ENCODE measurements at places on chromosomes 13 and 19.

GRCh38 chr13:31015199-31015598, 82.7 kb downstream of the TEX26 start:
- DNase-seq, result no peak

- DNase-seq, result no peak
Measured at GRCh38 chr13:47546391-47547225, 454.5 kb downstream of the SUCLA2 start.

DNA sequence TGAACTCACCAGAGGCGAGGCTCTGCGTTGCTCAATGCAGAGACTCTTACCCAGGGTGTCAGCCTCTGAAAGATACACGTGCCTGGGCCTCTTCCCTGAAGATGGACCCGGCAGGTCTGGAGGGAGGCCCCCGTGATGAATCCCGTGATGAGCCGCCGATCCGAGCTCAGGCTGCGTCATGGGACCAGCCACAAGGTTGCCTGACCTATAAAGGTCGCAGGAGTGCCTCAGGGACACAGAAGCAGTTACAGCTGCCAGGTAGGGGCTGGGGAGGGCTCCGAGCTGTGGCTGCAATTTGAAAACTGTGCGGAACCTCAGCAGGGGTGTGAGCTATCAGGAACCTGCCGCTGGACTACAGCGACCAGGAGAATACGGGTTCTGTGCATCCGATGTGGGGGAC, 10.5 kb upstream of the ATP11A start:
- DNase-seq, result no peak

- no peak for DNase-seq
Measured at GRCh38 chr19:49565261-49565660, 15.1 kb downstream of the NOSIP start.

- no peak for DNase-seq
Measured at GRCh38 chr13:38898481-38898880, 92.2 kb downstream of the STOML3 start.

- no peak for DNase-seq
Measured at GRCh38 chr19:10430505-10431253, 10.3 kb downstream of the PDE4A start.

GRCh38 chr19:49398001-49398615, 10.1 kb downstream of the KASH5 start:
- DNase-seq, result no peak

DNA sequence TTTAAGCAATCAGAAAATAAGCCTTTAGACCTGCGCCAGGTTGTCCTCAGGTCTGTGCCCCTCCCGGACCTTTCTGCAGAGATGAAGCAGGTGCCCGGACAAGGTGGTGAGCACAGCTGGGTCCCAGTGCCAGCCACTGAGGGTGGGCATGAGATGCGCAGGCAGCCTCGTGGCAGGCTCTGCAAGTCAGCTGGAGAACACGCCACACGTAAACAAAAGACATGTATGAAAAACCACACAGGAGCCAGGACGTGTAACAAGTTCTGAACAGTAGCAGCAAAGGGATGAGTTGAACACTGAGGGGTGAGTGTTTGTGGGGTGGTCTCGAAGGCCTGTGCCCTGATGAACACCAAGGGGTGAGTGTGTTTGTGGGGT, 68.8 kb upstream of the MCF2L start:
- no peak for DNase-seq

GRCh38 chr13:106518512-106518911, 16.9 kb downstream of the EFNB2 start:
- no peak for DNase-seq

- DNase-seq, result no peak
Measured at GRCh38 chr19:31290931-31291590, 58.2 kb downstream of the TSHZ3 start.

- no peak for DNase-seq
Measured at GRCh38 chr19:38464421-38465082, 31.1 kb downstream of the RYR1 start.

DNA sequence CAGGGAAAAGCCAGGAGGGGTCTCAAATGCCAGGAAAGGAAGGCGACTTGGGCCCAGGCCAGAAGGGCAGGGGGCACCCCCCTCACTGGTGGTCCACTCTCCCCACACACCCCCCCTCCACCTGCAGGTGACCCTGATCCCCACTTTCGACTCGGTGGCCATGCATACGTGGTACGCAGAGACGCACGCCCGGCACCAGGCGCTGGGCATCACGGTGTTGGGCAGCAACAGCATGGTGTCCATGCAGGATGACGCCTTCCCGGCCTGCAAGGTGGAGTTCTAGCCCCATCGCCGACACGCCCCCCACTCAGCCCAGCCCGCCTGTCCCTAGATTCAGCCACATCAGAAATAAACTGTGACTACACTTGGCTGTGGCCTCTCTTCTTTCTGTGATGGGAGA, 14.9 kb downstream of the MAP1S start:
- DNase-seq, result no peak

GRCh38 chr13:113668491-113668971, 1.5 kb downstream of the GRK1 start:
- no peak for DNase-seq

DNA sequence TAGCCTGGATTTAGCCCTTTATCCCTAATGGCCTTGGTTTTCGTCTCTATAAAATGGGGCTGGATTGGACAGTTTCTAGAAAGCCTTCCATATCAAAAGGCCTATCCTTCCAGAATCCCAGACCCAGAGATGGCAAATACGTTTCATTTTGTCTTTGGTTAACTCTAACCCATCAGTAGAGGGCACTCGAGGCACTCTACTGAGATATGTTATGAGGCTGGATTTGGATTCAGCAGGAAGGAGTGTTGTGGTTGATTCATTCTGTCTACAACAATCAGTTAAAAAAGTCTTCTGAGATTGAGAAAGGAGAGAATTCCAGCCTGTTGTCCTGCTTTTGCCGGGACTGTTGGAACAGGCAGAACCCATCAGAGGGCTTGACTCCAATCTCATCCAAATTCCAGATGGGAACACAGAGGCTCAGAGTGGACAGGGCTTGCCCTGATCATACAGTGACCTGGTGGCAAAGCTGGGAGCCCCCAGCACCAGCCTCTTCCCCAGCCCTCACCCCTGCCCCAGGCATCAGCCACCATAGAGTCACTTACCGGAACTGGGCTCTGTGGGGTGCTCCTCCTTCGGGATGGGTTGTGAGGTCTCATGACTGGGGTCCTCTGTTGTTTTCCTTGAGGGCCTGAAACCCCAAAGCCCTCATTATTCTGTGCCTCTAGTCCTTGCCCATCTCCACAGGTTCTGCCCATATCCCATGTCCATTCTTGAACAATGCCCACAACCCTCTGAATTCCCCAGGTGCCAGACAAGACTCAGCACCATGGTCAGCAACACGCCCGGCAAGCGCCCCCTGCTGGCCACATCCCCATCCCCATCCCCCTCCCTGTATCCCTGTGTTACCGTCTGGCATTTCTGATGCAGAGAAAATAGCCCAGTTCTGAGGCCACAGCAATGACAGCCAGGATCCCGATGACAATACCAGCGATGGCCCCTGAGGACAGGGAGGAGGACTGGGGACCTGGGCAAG, 12.3 kb upstream of the ZNF180 start:
- DNase-seq, result peak; percentile 67

- DNase-seq, result no peak
Measured at GRCh38 chr13:105278943-105279381, 1256.5 kb downstream of the EFNB2 start.

GRCh38 chr13:111183959-111184358, 68.8 kb downstream of the ARHGEF7 start:
- DNase-seq, result no peak

- DNase-seq, result no peak
Measured at GRCh38 chr13:37097076-37097475, 8.4 kb downstream of the CSNK1A1L start.

- DNase-seq, result no peak
Measured at GRCh38 chr13:66842766-66843165, 387.4 kb downstream of the PCDH9 start.

- no peak for DNase-seq
Measured at GRCh38 chr19:38562096-38562495, 55.7 kb downstream of the MAP4K1 start.

DNA sequence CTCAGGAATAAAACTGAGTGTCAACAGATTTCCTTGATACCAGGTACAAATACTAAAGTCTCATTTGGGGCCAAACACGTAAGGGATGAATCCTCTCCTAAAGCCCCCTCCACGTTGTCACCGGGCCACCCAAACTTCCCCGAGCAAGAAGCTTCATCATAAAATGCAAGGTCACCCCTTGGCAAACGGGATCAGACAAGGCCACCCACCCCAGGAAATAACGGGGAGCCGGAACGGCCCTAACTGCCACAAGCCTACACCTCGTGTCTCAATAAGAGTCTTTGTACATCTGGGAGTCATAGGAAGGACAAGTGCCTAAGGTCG, 717 bp downstream of the EEF2 start:
- DNase-seq, result no peak

DNA sequence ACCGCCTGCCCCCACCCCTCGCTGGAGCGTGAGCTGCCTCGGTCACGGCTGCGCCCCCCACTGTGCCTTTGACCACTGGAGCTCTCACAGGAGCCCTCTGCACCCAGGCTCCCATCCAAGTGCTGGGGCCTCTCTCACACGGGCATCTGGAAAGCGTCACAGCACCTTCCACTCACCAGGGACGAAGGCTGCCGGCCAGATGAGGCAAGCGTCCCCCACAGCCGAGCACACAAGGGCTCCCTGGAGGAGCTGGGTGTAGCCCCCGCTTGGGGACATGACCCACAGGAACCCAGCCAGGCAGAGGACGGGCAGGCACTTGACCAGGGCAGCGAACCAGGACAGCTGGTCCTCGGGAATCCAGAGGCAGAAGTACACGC, 560 bp downstream of the TMEM86B start:
- no peak for DNase-seq

DNA sequence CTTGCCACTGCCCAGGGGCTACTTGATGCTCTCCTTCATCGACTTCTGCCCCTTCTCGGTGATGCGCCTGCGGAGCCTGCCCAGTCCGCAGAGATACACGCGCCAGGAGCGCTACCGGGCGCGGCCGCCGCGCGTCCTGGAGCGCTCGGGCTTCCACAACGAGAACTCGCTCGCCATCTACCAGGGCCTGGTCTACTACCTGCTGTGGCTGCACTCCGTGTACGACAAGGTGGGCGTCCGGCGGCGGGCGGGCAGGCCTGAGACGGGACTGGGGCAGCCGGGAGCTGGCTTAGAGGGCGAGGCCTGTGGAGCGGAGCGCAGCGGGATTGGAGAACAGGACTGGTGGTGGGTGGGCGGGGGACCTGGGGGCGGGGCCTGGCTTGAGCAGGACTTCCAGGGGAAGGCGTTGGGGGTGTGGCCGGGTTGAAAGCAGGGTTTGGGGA, 12.7 kb upstream of the PSMD8 start:
- peak; percentile 80 for DNase-seq

DNA sequence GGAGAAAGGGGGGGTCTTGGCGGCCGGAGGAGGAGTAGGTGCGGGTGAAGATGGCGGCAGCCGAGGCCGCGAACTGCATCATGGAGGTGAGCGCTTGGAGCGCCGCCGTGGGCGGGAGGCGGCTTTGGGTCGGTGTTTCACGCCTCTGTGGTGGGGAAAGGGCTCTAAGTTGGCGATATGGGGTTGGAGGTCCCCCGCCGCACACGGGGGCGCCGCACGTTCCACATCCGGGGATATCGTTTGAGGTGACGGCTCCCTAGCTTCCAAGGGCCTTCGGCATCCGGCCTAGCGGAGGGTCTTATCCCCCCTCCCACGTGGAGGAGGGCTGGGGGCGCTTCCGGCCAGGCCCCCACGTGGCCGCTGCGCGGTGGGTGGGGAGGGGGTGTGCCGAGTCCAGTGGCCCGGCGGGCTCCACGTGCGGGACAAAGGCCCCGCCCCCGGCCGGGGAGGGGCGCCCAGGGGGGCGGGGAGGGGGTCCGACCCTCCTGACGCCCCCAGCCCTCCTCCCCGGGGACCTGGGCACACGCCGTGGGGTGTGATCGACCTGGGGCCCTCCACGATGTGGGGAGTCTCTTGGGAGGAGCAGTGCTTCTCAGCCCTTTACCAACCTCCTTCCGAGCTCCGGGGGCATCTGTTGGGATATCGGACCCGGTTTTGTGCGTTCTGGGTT, at the start of gene PRMT1:
Gene PRMT1, plus strand, starts transcription at position 41 of the 670 bp plus-strand sequence. Its CDS starts 10 bp downstream, at position 51.
- DNase-seq, result no peak

GRCh38 chr19:11418549-11419506, at the start of gene RGL3:
Gene RGL3, minus strand, starts transcription at chr19:11419314. Its CDS starts 36 bp downstream, at chr19:11419278.
- no peak for DNase-seq

GRCh38 chr13:99335603-99336002, 28.4 kb upstream of the GPR183 start:
- DNase-seq, result no peak

- DNase-seq, result no peak
Measured at GRCh38 chr13:30774214-30774730, 38.9 kb downstream of the ALOX5AP start.

DNA sequence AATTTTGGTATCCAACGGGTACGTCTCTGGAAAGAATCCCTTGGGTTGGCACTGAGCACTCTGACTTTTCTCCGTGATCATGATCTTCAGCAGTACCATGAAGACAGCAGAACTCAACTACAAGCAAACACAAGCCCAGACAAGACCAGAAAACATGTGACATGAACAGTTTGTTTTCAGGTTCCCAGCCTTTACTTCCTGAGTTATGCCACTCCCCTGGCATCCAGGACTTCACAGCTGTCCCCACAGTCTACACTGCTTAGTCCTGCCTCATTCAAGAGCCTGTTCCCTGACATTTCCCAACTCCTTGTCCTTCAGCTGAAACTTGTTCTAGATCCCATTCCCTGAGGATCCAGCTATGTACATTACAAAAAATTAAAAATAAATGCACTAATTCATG, 4.9 kb upstream of the N4BP2L1 start:
- peak; percentile 66 for DNase-seq

DNA sequence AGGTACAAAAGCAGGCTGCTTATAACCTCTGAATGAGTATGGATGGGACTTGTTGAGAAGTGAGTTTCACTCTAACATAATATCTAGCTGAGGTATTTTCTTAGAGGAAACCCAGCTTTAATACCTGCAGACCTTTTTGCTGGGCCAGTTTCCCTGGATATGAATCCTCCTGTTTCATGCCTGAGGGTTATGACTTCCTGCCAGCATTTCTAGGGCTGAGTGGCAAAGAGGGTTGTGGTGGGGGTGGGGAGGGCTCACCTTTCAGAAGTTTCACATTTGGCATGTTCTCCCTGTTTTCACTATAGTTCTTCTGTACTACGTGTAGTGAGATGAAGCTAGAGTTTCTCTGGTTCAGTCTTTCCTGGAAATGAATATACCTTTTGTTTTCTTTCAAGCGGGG, 73.7 kb downstream of the LACC1 start:
- peak; percentile 65 for DNase-seq

- no peak for DNase-seq
Measured at GRCh38 chr13:110394371-110394841, 87.3 kb downstream of the COL4A2 start.

Measured in MCF 10A (cell line).